Brain pericyte (primary cell): ENCODE measurements at places on chromosomes 1 and 21.

GRCh38 chr1:227901906-227902640, 45.7 kb downstream of the WNT9A start:
- DNase-seq: no peak

DNA sequence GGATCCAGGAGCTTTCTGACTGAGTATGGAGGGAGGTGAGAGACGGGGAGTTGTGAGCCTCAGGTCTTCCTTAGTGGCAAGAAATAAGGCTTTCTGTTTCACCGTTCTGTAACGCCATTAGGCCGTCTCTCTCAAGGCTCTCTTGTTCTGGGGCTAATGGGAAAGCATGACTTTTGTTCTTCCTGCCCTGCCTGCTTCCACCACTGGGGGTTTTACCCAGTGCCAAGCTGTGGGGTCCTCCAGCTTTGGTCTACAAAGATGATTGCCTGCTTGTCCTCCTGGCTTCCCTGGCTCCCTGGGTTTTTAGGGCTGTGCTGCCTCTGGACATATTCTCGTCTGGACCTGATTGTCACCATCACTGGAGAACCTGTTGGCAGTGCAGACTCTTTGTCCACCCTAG, 74.8 kb upstream of the TINAGL1 start:
- no peak for DNase-seq

DNA sequence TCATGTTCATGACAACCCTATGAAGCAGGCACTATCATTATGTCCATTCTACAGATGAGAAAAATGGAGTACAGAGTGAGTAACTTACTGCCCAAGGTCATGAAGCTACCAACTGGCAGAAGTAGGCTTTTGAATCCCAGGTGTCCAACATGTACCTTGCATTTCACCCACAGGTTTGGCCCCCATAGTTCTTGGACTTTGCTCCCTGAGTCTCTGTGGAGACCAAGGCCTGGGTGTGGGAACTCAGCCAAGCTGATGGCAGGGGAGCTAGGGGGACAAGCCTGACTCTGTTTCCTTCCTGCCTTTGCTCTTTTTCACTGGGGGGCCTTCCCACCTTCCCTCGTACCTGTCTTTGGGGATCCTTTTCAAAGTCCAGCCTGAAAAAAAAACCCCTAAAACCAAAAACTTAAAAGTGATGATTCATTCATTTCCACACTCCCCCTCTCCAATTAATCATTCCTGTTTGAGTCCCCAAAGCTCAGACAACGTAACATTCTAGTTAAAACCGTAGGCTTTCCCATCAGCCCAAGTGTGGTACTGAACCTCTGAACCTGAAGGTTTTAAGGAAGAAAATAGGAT, 8.5 kb upstream of the TTC22 start:
- no peak for DNase-seq

DNA sequence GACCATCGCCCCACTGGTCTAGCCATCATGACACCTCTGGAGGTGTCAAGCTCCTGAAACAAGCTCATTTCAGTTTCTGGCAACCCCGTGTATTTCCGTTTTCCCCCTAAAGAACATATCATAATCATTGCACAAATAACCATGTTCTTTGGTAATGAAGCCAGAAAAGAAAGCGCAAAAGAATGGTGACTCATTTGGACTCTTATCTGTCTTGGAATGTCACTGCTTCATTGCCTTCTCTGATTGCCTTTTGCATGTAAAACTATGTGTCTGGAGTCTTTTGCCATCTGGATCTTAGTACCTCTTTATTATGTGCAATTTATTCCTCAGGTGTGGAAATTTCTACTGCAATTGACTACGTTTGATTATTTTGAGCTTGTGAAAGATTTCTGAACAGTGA, 110.5 kb downstream of the COLGALT2 start:
- no peak for DNase-seq

DNA sequence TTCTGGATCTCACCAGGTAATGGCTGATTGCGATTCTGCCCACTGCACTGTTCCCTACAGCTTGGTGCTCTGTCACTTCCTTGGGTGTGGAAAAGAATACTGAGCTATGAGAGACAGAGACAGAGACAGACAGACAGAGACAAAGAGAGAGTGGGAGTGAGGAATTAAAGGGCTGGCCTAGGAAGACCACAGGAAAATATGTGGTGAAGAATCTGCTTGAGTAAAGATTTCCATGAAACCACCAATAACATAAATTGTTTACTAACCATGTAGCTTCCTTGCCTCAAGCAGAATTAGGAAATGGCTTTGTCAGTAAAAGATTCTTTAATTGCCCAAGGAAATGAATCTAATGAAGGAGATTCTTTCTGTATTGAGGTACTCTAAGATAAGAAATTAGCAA, 54.4 kb downstream of the MPZL1 start:
- DNase-seq: no peak

DNA sequence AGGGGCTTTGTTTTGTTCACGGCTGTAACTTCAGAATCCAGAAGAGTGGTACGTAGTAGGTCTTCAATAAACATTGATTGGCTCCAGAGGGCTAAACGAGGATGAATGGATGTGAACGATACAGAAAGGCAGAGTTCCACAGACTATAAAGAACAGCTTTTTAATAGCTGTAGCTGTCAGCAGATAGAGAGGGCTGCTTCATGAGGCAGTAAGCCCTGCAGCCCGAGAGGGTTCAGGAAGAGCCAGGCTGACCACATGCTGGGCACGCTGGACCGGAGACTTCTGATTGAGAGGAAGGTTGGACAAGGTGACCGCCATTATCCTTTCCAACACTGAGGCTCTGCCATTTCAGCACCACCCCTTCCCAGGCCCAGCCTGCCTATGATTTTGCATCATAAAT, 45.3 kb downstream of the KIRREL1 start:
- DNase-seq: no peak

GRCh38 chr1:19704247-19705113, 39.8 kb downstream of the HTR6 start:
- peak; percentile 34 for DNase-seq

GRCh38 chr1:5756434-5757186, 235.6 kb downstream of the NPHP4 start:
- no peak for DNase-seq

GRCh38 chr1:41447995-41448770, 36.3 kb downstream of the EDN2 start:
- DNase-seq: no peak

GRCh38 chr1:228410015-228410414, 3.4 kb upstream of the TRIM11 start:
- no peak for DNase-seq

DNA sequence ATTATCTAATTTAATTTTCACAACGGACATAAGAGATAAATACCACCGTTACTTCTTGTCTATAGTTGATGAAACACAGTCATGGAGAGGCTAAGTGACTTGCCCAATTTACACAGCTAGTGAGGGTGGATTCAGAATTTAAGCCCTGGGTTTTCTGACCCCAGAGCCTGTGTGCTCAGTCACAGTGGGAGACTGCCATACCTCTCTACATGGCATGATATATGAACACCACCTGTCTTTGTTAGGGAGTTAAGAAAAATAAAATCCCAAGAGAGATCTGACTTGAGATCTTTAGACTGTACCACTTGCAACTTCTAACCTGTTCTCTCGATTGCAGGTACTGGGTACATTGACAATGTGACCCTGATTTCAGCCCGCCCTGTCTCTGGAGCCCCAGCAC, 40.3 kb downstream of the LAMC2 start:
- DNase-seq: no peak

GRCh38 chr1:84236256-84236655, 65.3 kb upstream of the SAMD13 start:
- DNase-seq: no peak

- DNase-seq: no peak
Measured at GRCh38 chr1:80445033-80445432, 1355.7 kb upstream of the ADGRL2 start.

GRCh38 chr1:158053276-158053675, 59.8 kb downstream of the KIRREL1 start:
- no peak for DNase-seq

DNA sequence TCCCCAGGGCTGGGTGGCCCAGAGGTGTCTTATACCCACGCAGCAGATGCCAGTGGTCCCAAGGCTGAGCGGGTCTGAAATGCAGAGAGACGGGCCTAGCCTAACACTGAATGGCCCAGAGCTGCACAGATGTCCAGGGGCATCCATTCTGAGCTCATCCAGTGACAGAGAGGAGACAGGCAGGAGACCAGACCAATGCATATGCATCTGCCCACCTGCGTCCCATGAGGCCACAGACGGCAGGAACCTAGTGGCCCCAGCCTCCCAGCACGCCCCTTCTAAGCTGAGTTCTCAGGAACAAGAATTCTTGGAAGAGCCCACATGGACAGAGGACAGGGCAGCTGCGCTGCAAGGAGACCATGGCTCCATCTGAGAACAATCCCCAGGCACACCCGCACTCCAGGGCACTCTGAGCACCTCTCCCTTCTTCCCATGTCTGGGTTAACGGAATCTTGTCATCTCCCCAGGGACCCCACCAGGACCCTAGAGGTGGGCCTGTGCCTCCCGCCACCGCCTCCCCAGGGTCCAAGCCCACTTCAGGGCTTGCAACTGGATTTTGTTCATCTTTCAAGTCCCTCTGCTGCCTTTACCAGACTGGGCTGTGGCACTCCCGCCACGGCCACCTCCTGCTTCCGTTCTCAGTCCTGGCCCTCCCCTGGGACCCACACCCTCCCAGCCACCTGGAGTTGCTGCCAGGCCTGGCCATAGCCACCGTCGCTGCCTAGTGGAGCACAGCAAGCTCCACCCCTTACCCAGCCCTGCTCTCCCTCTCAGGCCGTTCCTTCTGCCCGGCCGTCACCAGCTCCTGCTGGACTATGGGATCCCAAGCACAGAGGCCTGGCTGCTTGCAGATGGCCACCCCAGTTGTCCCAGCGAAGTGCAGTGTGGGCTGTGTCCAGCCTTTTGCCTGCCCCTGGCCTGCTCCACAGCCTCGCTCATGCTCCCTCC, 3.3 kb downstream of the WNT3A start:
- no peak for DNase-seq

- DNase-seq: no peak
Measured at GRCh38 chr1:195568389-195568788, 1039.9 kb downstream of the KCNT2 start.
